ENCODE measurements at places on chromosomes 4 and X.

DNA sequence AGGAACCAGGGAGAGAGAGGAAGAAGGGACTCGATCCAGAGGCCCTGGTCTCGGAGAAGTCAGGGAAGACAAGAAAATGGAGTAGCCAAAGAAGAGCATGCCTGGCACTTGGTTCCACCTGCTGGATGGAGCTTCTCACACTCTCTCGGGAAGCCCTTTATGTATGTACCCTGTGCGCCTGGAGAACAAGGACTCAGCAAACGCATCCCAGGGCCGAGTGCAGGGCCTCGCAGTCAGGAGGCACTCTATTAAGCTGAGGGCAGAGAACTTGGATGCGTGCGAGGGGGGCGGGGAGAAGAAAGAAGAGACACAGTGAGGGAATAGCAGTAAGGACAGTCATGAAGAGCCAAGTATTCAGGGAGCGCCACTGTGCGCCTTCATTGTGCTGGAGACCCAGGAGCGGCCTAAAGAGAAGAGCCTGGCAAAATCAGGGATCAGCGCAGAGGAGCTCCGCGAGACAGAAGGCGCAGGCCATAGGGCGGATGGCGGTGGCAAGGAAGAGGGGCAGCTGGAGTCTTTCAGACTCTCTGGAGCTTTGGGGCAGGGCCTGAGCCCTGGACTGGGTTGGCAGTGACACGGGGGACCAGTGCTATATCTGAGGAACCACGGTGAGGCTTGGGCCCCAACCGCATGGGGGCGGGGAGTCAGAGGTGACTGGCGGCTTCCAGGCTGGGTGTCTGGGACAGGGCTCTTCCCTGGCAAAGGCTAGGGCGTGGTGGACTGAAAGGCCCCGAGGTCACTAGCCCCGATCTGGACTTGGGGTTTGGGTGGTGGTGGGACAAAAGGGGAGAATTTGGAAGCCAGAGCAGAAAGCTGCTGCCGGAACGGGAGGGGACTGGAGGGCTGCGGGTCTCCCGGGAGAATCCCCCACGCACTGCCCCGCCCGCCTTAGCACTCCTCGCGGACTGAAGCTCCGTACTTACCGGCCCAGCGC is 1.9 kb upstream of the SEPTIN6 start:
- no peak for DNase-seq

DNA sequence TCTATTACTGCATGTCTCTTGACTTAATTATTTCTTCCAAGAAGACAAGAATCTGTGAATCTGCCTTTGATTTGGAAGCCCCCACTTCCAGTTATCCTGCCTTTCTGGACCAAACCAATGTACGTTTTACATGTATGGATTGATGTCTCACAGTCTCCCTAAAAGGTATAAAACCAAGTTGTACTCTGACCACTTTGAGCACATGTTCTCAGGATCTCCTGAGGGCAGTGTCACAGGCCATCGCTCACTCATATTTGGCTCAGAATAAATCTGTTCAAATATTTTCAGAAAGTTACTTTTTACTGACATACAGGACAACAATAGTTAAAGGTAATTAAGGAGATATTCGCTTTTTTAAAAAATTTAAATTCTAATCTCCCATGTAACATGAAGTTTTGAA is 188.6 kb upstream of the CPXCR1 start:
- DNase-seq: no peak

- DNase-seq: no peak
These were observed 297.6 kb upstream of the STS start for GRCh38 chrX:6849716-6850414.

DNA sequence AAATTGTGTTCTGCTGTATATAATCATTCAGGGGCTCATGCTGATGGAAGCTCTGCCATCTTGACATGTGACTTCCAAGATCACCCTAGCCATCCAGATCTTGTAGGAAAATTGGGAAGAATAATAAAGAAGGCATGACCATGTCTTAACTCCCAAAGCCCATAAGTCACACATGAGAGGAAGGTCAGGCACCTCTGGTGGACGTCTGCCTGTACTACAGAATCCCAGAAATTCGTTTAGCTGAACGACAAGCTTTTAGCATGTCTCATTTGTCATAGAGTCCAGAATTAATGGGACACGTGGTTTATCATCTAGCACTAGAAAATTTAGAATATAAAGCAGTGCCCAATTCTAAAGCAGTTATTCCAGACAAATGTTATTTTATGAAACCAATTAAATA is 212.7 kb downstream of the CENPC start:
- no peak for DNase-seq

DNA sequence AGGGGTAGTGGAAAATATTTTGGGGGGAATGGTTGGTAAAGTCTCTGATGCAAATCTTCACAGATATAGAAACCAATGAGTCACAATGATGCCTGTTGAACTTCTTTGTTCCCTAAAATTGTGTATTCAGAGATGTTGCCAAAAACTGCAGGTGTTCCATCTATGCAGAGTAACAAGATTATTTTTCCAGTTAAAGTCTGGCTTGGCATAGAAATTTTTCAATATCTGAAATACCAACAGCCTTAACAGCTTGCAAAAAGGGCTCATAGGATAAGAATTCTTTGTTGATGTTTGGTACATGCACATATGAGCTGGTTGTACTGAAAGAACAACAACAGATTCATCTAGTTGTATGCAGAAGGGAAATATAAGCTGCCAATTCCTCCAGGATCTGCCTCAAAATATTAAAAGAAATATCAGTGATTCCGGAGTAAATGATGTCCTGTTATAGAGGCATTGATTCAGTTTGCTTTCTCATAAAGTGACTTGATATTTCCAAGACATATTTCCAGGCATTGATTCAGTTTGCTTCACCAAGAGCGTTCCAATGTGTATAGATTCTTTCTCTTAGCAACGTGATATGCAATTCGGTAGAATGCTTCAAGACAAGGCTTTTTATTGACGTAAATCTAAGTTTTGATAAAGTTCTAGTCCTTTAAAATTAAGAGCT is 564.4 kb downstream of the TMA16 start:
- DNase-seq: no peak
